ENCODE measurements at places on chromosomes 7 and 10. TPM values are rescaled to one million over a fixed set of nuclear protein-coding genes. Genes with fewer than 3 reads are reported as not detected.

- no peak for DNase-seq
These were observed 99.0 kb upstream of the PDE1C start for GRCh38 chr7:32169228-32169627.

Gene RBP4
- polyA plus RNA-seq: 2.0 TPM

Gene METTL27
- polyA plus RNA-seq: 4.1 TPM

- no peak for DNase-seq
These were observed 54.0 kb downstream of the GSDME start for GRCh38 chr7:24703296-24703695.

Gene LIPJ
- not detected for polyA plus RNA-seq

DNA sequence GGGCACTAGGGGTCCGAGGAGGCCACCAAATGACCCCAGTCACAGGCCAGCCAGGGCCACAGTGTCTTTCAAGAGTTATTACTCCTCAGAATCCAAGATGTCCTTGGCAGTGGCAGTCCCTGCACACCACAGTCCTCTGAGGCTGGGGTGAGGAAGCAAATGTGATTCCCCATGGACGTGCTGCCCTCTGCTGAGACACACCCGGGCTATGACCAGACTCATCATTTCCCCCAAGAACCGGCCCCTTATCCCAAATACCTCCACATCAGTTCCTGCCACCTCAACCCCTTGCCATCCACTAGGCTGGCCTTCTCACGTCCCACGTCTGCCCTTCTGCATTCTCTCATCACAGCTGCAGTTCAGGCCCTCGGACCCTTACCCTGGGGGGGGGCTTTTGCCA is 5.0 kb downstream of the PRKAG2 start:
- DNase-seq: no peak

DNA sequence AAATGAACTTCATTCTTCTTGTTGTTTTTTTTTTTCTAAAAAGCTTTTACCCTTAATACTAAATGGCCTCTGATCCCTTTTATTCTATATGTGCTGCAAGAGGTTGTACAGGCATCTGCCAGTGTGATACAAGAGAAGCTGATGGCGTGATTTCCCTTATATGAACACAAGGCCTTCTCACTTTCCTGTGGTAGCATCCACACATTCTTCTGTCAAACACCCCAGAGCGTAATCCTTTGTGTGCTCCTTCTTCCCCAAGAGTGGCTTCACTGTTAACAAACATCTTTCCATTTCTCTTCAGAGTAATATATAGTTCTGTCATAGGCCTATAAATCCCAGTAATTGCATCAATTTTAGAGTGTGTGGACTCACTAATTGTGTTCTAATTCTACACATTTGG is 86.3 kb upstream of the CAPZA2 start:
- no peak for DNase-seq

DNA sequence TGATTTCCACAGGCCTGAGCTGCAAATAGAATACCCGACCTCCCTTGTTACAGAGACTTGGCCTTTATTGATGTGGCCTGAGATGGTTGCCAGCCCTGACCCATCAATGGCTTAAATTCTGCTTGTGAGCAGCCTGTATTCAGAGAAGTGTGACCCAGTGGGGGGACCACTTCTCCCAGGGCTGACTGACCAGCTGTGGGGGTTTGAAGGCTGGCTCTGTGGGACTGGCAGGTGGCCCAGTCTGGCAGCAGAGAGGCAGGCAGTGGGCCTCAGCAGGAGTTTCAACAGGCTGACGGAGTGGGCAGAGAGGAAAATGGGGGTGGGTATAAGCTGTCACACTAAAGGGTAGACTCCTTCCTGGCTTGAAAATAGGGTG is 12.2 kb upstream of the PPIF start:
- DNase-seq: no peak

- DNase-seq: no peak
These were observed 1.8 kb upstream of the ACTR3C start for GRCh38 chr7:150325110-150325611.

GRCh38 chr10:20195076-20195475 is 378.8 kb downstream of the PLXDC2 start:
- peak; percentile 47 for DNase-seq

DNA sequence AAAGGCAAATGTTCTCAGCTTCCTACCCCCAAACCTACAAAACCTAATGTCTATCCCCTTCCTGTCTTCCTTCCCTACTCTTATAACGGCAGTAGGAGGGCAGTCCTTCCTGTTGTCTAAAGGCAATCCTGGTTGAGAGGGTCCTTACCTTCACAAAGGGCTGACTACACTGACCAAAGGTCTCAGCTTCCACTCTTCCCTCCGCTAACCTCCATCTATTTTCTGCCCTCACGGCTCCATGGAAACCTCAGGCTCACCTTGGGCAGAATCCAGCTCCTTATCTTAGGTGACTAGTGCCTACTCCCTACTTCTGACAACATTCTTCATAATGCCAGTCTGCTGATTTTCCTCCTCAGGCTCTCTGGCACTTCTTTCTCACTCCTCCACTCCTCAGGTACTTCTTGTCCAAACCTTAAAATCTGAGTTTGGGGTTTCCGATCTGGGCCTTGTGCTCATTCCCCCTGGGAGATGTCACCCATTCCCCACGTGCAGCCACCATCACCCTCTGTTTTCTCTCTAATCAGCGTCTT is 542 bp downstream of the FBXL13 start:
- no peak for DNase-seq

Gene GIMAP8
- polyA plus RNA-seq: 5.2 TPM

Gene SLC39A12
- not detected for polyA plus RNA-seq

DNA sequence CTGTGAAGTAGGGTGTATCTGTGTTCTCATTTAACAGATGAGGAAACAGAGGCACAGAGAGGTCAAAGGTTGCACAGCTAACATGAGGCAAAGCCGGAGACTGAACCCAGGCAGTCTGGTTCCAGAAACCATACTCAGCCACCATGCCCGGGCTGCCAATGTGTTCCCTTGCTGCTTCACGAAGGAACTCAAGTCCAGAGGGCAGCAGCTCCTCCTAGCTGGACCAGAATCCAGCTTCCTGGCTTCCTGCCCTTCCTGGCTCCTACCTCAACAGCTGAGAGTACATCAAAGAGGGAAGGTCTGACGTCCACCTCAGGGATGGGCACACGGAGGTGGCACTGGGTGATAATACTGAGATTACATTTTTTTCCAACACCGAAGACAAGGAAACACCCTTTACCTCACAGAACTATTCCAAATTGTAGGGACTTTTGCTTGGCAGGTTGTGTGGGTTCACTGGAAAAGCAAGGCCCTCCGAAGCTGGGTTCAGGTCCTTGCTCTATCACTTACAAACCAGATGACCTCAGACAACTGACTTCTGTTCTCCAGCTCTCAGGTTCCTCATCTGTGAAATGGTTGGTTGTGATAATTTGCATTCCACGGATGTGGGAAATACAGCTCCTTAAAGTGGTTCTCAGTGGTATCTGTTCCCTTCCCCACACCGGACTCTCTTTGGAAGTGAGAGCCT is 154.1 kb upstream of the ZMIZ1 start:
- no peak for DNase-seq

Gene NUTM2E
- 0.73 TPM for polyA plus RNA-seq

GRCh38 chr10:28367929-28368484 is 65.1 kb upstream of the MPP7 start:
- DNase-seq: peak; percentile 56

Gene NME8
- polyA plus RNA-seq: 0.12 TPM

Gene ATOH7
- 3.0 TPM for polyA plus RNA-seq

GRCh38 chr10:67550046-67550445 is 145.9 kb downstream of the CTNNA3 start:
- no peak for DNase-seq

GRCh38 chr7:70779321-70779720 is 352.6 kb upstream of the GALNT17 start:
- DNase-seq: no peak

Gene CALML5
- polyA plus RNA-seq: not detected

Gene MMD2
- not detected for polyA plus RNA-seq

- DNase-seq: no peak
These were observed 29.2 kb upstream of the XPNPEP1 start for GRCh38 chr10:109952526-109952925.

- no peak for DNase-seq
These were observed 42.0 kb upstream of the PDZD8 start for GRCh38 chr10:117417196-117417595.

Gene VWC2
- polyA plus RNA-seq: not detected

DNA sequence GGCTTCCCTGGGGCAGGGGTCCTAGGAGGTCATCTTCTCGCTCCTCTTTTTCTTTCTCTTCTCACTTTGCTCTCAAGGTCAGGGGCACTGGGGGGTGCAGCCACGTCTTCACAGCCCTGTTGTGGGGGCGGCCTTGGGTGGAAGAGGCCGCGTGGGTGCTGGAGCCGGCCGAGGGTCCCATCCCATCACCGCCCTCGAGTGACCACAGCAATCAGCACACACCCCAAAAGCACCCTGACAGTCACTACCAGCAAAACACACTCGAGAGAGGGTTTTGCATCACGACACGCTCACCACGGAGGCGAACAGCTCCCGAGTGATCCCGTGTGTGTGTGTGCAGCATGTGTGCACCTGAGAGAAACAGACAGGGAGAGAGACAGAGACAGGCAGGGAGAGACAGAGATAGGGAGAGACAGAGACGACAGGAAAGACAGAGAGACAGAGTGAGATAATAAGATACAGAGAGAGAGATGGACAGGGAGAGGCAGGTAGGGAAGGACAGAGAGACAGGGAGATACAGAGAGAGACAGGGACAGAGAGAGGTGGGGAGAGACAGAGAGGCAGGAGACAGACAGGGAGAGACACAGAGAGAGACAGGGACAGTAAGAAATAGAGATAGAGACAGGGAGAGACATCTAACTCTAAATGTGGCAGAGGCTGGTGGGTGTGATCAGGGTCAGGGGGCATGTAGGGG is 100.9 kb downstream of the WDR37 start:
- DNase-seq: no peak
